Omental fat pad (tissue), 4 donors: ENCODE measurements at places on chromosomes 16 and 17.

GRCh38 chr17:4690745-4691144 lies 13.2 kb downstream of the PELP1 start:
- DNase-seq = no peak

GRCh38 chr17:19002805-19003542 lies 1.6 kb downstream of the FAM83G start:
- DNase-seq = no peak

DNA sequence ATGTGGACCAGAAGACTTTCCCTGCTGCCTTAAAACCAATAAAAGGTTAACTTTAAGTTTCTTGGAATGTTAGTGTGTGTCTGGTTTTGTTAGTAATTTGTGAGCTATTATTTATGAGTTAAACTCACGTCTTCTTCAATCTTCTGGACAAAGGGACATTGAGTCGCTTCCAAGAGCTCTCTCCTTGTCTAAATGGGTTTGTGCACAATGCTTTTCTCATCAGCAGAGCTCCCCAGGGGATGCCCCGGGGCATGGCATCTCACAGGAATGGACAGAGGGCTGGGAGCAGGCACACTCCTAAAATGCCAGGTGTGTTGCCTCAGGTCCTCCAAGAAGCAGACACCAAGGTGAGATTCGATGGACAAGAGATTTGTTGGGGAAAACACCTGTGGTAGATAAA lies 90.5 kb downstream of the RGS9 start:
- DNase-seq = no peak

GRCh38 chr16:20114356-20114755 lies 40.7 kb upstream of the GPR139 start:
- no peak for DNase-seq

GRCh38 chr16:85524630-85525419 lies 88.3 kb upstream of the GSE1 start:
- no peak for DNase-seq

DNA sequence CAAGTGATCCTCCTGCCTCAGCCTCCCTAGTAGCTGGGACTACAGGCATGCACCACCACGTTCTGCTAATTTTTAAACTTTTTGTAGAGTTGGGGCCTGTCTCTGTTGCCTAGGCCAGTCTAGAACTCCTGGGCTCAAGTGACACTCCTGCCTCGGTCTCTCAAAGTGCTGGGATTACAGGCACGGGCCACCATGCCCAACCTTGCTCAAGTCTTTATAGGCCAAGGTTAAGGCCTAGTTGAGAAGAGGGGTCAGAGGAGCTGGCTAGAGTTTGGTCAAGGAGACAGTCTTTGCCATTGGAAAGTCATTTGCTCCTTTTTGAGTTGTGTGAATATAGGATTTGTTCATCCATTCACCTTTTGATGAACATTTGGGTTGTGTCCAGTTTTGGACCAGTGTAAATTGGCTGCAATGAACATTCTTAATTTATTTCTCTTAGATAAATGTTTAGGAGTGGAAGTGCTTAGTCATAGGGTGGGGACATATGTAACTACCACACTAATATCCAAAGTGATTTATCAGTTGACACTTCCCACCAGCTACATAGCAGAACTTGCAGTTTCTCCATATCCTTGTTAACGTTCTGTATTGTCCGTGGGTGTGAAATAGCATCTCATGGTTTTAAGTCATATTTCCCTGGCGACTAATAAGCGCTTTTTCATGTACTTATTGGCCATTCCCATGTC lies 30.7 kb upstream of the ARHGAP17 start:
- DNase-seq = no peak
